ENCODE measurements at places on chromosomes 12 and 14.

- no peak for DNase-seq
Measured at GRCh38 chr12:46843811-46844210, 18.0 kb upstream of the SLC38A4 start.

- DNase-seq, result no peak
Measured at GRCh38 chr12:89731614-89732013, 23.0 kb upstream of the ATP2B1 start.

GRCh38 chr14:97851428-97851995 lies 1054.3 kb downstream of the VRK1 start:
- DNase-seq, result no peak

DNA sequence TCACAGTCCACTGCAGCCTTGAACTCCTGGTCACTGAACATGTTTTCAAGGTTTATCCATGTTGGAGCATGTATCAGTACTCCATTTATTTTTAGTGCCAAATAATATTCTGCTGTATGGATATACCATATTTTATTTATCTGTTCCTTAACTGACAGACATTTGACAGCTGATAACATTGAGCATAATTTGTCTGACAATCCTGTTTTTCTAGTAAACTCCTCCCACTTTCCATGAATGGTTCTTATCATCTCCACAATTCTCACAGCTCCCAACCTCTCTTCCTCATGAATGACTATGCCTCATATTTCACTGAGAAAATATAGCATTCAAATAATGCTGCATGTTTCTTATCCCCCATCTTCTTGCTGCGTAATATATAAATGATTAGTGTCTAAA lies 33.3 kb downstream of the COCH start:
- DNase-seq, result no peak

DNA sequence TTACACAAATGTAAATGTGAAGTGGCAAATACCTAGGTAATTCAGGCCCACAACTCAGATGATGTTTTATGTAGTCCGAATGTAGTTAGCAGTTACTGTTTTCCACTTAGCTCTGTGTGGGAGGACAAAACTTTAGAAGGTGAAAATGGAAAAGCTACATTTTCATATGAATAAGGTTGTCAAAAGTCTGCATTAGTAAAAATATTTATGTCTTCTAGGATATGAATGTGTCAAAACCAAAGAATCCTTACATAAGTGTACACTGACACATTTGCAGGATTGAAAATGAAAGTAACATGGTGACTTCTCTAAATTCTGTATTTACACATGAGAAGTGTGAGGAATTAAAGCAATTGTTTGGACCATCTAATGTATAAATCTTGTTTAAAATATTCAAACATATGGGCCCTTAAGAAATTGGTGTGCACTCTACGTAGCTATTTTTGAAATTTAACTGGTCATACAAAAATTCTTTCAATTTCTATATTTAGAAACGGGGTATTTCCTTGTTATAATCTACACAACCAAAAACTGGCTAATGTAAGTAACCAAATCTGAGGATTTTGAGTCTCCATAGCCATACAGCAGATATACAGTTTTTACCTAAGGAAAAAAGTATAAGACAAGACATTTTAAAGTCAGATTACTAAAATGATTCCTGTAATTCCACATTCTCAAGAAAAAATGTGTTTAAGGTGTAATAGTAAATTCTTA lies 5.4 kb downstream of the CDKN1B start:
- no peak for DNase-seq
